Activated effector memory CD4-positive, alpha-beta T cell treated with anti-CD3 and anti-CD28 coated beads, Interleukin-2, amount 50 U/mL, for 16 hours (primary cell): ENCODE measurements at places on chromosomes 12 and 14.

GRCh38 chr12:14652483-14652882 is 43.9 kb downstream of the GUCY2C start:
- no peak for DNase-seq

- DNase-seq = no peak
Observed at GRCh38 chr12:12996209-12996608, 3.9 kb downstream of the HEBP1 start.

DNA sequence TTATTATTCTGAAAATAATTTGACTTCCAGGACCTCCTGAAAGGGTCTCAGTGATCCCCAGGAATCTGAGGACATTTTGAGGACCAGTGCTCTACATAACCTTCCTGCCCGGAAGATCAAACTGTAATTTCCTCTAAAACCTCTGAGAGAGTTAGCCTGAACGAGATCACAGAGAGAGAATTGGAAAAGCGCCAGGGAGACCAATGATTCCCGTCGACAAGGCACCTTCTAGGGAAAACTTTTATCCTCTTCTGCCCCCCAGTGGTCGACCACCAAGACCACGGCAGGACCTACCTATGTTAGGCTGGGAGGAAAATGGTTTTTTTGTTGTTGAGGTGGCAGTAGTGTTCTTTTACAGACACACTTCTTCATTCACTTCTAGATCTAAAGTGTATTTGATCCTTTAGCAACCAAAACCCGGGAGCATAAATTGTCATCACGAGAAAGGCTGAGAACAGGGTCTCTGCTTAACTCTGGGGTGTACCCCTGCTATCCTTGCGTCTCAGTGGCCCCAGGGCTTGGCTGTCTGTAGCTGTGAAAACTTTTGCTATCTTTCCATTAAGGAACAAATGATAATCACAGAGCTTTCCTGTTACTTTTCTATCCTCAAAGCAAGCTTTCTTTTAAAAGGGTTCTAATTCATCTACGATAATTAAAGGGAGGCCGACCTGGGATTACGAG is 62.9 kb upstream of the NID2 start:
- DNase-seq = no peak

DNA sequence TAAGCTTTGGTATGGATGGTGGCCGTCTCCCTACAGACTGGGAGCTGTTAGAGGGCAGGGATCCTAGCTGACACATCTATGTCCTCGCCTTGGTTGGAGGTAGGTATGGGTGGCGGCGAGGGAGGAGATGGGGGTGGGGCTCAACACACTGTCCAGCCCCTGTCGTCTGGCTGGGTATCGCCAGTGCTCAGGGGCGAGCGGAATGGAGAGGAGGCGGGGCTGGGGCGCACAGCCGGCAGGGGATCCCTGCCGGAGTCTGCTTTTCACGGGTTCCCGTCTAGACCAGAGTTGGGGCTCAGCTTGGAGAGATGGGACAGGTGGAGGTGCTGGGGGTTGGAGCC is 16.1 kb downstream of the TAMALIN start:
- no peak for DNase-seq

GRCh38 chr14:31320922-31321766 is 99.2 kb downstream of the HEATR5A start:
- DNase-seq = no peak
